Globus pallidus (tissue), 1 donor: ENCODE measurements at places on chromosomes 1 and 21.

DNA sequence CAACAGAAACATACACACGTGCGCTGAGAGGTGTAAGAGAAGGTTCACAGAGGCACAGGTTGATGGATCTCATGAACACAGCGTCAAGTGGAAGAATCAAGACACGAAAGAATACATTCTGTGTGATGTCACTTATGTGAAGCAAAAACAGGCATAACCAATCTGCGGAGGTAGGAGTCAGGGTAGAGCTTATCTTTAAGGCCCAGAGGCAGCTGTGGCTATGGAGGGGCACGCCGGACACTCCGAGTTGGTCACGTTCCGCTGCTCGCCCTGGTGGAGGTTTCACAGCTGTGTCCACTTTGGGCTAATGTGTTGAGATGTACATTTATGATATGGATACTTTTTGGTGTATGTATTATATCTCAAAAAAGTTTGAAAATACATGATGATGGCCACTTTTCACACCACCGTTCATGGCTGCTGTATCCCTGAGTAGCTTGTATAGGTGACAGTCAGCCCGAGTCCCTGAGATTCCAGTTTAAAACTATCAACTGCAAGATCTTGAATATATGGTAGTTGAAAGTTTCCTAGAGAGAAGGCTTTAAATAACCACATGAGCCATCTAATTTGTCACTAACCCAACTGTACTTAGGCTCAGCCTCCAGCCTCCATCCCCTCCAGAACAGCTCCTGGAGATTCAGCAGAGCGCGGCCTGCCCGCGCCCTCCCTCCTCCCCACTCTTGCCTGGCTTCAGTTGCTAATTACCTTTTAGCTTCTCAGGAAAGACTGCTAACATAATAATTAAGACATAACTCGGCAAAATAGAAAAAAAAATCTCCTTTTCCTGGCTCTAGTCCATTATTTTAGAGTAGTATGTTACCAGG, 6.7 kb upstream of the ADARB1 start:
- DNase-seq, result no peak

DNA sequence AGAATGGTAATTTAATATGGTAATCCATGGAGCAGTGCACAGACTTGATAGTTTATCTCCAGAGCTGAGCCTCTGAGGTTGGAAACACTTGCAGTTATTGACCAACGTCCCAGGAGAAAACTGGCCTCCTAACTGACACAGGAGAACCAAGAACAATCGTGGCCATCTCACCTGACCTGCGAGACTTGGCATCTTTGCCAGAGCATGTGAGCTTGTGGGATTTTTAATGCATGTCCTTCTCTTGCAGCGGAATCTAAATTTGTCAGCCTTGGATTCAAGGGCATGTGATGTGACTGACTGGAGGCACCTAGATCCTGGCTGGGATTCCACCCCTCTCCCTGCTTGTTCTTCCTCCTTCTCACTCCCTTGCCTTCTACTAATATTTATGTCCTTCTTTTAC, 27.8 kb upstream of the SLC26A9 start:
- DNase-seq, result no peak

GRCh38 chr1:233295975-233296322, 424 bp upstream of the PCNX2 start:
- no peak for DNase-seq

DNA sequence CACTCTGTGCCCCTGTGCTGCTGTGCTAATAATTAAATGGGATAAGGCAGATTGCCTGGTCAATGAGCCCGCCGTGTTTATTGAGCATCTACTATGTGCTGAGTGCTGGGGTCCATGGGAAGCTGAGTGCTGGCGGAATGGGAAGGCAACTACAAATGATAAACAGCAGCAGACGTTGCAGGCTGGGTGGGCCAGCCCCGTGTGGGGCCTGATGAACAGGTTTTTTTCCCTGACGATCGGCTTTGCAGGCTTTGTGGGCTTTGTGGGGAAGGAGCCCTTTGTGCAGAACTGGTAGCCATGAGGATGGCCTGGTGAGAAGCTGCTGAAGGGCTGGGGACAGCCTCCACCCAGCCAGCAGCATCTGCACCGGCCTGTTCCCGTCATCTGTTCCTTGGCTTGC, 3.5 kb downstream of the PDE9A start:
- DNase-seq, result no peak

DNA sequence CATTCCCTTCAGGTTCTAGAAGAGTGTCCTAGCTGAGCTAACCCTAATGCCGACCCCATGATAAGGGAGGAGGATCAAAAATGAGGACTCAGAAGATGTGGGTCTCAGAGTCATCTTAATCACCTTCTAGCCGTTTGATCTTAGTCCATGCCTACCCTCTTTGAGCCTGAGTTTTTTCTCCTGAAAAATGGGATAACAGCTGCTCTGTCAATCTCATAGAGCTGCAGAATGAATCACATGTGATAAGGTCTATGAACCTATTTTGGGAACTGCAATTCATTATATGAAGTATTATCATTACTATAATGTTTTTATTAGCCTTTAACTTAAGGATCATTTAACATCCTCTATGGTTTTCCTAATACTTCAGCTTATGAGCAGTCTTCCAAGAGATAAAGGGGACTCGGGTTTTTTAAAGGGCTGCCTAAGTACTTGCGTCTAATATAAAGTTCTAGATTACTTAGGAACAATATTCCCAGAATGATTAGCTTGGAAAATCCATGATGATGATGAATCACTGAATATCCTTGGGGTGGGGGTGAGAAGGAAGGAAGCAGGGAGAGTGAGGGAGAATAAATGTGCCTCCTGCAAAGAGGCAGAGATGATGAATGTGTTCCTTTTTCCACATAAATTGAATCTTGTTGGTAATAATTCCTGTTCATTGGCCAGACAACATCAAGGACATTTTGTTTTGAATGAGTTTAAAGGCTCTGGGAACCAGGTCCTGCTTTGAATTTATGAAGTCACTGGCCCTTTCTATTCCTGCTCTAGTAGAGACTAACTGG, 66.8 kb downstream of the COLGALT2 start:
- DNase-seq, result no peak

DNA sequence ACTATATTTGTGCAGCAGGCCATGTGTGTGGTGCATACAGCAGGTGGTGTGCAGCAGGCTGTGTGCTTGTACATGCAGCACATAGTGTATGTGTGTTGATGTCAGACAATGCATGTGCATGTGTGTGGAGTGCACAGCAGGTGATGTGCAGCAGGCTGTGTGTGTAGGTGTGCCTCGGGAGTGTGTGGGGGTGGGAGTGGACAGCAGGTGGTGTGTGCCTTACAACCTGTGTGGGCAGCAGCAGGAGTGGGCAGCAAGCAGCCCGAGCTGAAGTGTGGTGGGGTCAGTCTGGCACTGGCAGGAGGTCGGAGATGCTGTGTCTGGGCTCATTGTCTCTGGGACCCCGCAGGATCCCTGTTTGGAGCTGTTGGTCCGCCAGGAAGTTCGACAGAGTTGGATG, 29.6 kb downstream of the PTPRF start:
- no peak for DNase-seq

DNA sequence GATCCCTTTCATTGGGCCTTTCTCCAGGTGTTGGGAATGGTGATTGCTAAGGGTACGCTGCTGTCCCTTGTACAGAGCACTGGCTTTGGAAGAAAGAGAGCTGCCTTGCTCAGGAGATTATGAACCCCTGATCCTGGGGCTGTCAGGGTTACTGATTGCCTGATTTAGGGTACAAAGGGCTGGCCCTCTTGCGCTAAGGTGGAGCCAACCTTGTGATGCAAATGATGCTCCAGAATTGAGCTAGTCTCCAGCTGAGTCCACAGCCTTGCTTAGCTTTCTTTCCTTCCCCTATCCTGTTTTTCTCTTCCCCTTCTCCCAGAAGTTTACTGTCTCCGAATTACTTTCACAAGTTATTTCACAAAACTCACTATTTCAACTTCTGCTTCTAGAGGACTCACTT, 334.7 kb downstream of the AMY1C start:
- DNase-seq, result no peak

DNA sequence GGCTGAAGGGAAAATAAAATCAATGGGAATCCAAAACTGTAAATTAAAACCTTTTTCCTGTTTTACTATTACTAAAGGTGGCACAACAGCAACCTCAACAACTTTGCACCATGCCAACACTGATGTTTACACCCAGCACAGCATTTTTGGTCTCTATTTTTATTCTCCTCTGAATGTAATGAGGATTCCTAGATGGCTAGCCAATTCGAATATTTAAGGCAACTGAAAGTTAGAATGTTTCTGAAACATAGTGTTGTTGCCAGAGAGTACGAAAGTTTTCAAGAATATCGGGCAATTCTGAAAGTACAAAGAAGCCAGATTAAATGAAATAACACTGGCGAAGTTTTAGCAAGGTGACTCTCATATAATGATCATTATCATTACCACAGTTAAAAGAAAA, 40.7 kb downstream of the CHODL start:
- DNase-seq, result no peak

- peak; percentile 55 for DNase-seq
Measured at GRCh38 chr1:6519935-6520671, 28.6 kb upstream of the PLEKHG5 start.

- no peak for DNase-seq
Measured at GRCh38 chr1:67058761-67059160, 4.8 kb upstream of the SLC35D1 start.

DNA sequence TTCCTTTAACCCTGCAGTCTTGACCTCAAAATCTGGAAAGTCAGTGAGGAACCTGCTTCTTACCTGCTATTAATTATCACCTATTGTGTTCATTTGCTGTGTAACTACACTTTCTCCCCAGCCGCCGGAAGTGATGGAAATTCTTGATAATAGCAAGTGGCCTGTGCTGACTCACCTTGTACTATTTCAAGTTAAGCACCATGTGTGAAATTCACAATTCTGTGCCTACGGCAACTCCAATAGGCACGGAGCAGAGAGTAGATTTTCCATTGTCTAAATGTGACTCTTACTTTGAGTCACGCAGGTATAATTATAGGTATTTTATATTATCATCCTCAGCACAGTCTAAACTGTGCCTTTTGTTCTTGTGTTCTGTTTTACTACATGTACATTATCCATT, 466.8 kb downstream of the KIF26B start:
- DNase-seq, result no peak

DNA sequence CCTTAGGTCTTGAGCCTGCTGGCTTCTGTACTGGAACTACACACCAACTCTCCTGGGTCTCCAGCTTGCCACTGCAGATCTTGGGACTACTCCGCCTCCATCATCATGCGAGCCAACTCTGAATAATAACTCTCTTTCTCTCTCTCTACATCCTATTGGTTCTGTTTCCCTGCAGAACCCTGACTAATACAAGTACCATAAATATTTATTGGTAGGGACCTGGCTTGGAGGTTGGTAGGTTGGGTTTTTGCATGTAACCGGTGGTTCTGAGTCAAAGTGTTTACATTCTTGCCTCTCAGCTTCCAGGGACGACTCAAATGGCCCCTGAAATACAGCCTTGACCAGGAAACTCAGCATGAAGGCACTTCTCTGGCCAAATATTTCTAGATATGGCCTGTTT, 110.4 kb downstream of the KCND3 start:
- DNase-seq, result no peak

GRCh38 chr1:36151134-36151844, 2.0 kb upstream of the TRAPPC3 start:
- no peak for DNase-seq

- DNase-seq, result no peak
Measured at GRCh38 chr1:160375788-160376524, 9.1 kb downstream of the NHLH1 start.

DNA sequence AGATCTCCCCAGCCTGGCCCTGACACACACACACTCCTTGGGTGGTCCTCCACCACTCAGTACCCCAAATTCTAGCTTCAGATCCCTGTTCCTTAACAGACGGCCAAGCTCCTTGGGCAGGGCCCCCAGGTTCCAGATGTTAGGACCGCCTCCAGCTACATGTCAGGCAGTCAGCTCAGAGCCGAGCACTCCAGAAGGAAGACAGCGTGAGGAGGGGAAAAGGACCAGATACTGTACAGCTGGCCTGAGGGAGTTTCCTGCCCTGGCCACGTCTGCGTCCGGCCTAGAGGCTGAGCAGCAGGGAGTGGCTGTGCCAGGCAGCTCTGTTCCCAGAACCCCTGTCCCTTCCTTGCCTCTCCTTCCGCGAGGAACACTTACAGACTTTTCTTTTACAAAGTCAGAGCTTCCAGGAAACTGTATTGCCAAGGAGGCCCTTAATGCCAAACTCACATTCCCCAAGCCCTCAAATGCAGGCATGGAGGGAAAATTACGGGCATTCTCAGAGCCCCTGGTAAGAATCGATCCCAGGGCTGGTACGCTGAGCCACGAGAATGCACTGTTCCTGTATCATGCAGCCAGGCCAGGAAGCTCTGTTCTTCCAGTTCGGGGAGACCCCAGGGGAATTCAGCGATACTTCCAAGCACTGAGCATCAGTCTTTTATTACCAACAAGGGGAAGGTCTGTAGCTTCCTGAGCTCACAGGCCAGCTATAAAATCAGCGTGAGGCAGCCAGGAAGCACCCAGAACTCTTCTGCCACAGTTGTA, 45.2 kb upstream of the CNTN2 start:
- DNase-seq, result no peak

DNA sequence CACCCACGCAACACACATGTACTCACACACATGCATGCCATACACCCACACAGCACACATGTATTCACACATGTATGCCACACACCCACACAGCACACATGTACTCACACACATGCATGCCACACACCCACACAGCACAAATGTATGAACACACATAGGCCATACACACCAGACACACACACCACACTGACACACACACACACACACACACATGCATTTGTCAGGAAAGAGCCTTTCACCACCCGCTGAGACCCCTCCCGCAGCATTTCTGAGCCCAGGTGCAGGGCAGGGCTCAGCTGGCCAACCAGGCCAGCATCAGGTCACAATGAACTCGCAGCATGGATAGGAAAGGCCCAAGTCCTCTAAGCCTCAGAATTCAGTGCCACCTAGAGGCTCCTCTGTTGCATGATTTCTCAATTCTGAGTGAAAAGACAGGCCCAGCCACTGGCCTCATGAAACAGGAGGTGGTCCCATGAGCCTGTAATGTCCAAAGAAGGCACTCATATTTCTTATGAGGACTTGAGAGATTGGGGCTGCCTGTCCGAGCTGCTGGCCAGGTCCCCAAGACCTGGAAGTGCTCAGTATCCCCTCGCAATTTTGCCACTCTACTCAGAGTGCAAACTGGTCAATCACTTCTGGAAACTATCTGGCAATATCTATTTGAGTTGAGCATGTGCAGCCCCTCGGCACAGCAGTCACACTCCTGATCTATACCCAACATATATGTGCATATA, 57.3 kb downstream of the PSMG1 start:
- peak; percentile 46 for DNase-seq
